ENCODE measurements at places on chromosomes 3 and 15.

DNA sequence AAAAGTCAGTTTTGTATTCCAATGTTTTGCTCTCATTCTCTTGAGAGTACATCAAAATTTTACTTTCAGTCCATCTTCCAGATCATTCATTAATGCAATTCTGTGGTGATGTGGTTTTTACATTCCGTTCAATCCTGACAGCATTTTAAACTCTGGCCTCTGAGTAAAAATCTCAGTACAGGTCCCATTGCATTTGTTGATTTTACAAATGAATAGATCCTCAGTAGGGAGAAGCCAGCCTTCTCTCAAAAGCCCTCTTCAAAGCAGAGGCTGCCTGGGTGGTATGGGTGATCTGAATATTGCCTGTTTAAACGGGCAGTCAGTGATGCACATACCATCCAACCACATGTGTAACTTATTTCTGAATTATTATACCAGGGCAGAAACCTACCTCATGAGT is 72.5 kb upstream of the TSC22D2 start:
- DNase-seq = no peak

DNA sequence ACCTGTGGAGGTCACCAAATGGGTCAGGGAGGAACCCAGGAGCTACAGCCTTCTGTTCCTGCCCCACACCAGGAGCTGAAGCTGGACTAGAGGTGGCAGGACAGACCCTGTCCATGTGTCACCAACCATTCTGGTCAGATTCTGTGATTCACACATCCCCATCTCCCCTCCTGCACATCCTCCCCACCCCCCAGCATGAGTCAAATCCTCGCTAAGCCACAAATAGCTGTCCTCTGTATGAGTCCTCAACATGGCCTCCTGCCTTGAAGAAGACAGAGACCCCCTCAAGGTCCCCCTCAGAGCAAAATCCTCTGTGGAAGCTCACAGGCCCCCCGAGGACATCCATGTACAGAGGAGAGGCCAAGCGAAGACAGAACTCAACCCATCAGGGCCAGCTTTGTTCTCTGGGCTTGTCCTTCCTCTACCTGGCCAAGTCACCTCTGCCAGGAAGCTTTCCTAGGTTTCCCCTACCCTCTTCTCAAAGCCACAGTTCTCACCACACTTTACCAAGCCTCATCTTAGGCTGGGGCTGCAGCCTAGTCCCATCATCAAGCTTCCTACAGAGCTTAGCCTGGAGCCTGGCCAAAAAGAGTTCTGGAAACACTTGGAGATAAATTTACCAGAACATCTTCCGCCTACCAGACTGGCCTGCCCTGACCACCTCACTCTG is 17.1 kb downstream of the CACNA2D2 start:
- DNase-seq = no peak

- DNase-seq = no peak
Observed at GRCh38 chr3:67647390-67647878, 7.0 kb downstream of the SUCLG2 start.

GRCh38 chr3:187361835-187362234 is 6.3 kb upstream of the RTP4 start:
- DNase-seq = no peak

GRCh38 chr3:18544146-18544545 is 119.0 kb upstream of the SATB1 start:
- DNase-seq = no peak

GRCh38 chr15:51926809-51927208 is 44.8 kb downstream of the LEO1 start:
- no peak for DNase-seq

- DNase-seq = no peak
Observed at GRCh38 chr15:69593981-69594966, 141.7 kb downstream of the RPLP1 start.

GRCh38 chr3:71582036-71582611 is 1.4 kb downstream of the FOXP1 start:
- DNase-seq = peak; percentile 57

DNA sequence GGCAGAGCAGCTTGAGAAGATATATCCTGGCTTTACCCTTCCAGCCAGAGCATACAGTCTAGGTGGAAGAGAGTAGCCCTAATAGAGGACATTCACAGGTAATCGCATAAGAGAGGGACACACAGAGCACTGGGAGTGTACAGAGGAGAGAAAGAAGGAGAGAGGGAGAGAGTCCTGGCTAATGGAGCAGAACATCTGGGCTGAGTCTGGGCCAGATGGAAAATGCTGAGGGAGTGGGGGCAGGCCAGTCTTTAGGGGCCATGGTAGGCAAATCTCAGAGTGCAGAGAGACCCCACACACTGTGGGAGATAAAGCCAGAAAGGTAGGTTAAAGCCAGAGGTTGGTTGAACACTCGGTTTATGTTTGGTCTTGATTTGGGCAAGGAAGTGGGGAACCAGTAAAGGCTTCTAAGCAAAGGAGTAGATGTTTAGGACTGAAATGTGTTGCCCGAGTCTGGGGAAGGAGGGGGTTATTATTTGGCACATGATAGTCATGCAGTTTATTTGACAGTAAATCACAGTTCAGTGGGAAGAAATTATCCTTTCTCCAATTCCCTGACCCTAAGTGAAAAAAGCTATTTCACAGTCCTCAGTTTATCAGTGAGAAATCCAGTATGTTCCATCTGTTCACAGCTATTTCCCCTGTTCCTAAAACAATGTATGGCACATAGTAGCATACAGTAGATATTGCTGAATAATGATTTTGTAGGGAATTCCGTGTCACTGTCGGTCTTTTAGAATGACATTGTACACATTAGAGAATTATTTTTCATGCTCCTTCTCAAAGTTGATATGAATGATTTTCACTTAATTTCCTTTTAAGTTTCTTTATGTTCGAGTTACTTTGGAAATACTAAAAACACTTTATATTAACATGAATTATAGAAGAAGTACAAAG is 45.7 kb downstream of the PDHB start:
- no peak for DNase-seq

GRCh38 chr15:80132382-80132781 is 20.4 kb upstream of the FAH start:
- no peak for DNase-seq

- no peak for DNase-seq
Observed at GRCh38 chr3:144501467-144501866, 529.8 kb downstream of the DIPK2A start.

DNA sequence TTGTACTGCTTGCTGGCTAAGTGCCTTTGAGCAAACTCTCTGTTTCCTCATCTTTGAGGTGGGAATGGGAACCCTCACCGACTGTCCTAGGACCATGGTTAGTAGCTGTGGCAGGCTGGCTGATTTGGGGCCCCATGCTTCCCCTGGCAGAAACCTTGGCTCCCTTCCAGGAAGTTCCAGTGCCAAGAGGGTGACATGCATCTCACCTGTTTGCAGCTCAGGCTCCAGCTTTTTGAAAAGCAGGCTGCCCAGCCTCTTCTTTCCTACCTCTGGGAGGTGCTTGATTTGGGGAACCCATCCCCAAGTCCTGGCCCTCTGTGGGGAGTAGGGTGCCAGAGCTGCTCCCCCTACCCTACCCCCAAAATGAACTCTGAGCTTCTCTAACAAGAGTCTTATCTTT is 50.8 kb downstream of the RAB11A start:
- DNase-seq = no peak

- no peak for DNase-seq
Observed at GRCh38 chr15:71411538-71412482, 296.5 kb downstream of the THSD4 start.

- no peak for DNase-seq
Observed at GRCh38 chr15:64162478-64162868, 349 bp downstream of the PPIB start.

GRCh38 chr3:12187448-12188327 is 29.0 kb upstream of the TIMP4 start:
- DNase-seq = no peak

DNA sequence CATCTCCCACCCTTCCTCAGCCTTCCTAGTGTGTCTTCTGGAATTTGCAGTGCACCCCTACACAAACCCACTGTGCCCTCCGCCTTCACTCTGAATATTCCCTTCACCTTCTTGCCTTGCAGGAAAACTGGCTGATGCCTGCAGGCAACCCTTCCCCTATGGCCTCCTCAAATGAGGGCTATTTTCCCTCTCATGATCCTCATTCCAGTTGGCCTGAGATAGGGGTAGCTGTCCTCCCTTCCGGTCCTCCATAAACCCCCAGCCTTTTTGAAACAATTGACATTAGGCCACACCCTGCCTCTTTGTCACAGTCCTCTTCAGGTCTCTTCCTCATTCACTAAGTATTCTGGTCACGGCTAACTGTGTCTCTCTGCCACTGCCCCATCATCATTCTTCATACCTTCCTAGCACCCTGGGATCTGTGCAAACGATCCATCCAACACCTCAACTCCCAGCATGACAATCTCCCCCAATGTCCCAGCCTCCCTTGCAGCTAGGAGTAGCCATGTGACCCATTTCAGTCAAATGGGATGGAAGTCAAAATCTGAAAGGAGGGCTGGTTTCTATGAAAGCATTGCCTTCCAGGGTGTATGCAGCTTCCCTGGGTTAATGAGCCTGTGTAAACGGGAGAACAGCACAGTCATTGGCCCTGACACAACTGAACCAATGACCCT is 8.5 kb upstream of the TICRR start:
- DNase-seq = no peak

GRCh38 chr15:80265021-80265420 is 13.0 kb upstream of the CTXND1 start:
- DNase-seq = no peak

- DNase-seq = no peak
Observed at GRCh38 chr3:120057029-120057428, 37.2 kb downstream of the GSK3B start.

GRCh38 chr15:92797168-92798052 is 102.7 kb upstream of the CHD2 start:
- DNase-seq = peak; percentile 59

GRCh38 chr15:74488776-74489175 is 27.8 kb upstream of the UBL7 start:
- no peak for DNase-seq

DNA sequence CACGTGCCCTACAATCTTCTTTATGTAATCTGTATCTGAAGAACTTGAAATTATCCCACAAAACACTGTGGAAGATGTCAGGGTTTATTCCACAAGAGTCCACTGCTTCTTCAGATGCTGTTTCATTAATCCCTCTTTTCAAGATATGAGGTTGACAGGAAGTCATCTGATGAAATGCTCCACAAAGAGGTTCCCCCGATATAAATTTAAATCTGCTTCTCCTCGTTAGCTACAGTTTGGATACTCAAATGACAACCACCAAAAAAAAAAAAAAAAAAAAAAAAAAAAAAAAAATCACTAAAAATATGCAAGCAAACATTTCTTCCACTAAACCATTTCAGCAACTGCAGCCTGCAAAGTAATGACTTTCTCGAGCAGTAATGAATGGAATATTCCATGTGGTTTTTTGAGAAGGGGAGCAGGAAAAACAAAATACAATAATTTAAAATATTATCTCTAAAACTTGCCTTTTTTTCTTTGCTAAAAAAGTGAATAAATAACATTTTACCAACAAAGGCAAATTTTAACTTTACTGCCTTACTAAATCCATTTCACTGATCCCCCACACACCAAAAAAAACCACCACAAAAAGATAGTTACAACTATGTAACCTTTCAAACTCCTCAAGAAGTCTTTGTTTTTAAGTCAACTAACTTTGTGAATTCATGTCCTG is 37.8 kb downstream of the DLG1 start:
- DNase-seq = no peak

DNA sequence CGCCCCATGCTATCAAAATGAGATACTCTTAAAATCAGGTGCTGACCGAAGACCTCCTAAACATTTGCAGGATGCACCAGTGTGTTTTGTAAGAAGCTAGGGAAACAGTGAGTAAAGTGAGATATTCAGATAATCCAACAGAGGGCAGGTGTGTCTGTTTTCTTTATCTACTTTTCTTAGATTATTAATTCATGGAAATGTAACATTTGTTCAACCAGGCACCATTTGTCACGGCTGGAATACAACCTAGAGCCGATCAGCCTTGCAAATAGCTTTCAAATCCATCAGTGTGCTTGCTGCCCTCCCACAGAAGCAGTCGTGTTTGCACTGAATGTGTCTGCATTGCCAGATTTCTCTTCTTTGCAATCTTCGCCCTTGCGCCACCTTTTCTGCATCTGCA is 201.9 kb upstream of the CHRM5 start:
- no peak for DNase-seq

GRCh38 chr3:188439080-188439479 is 285.1 kb downstream of the LPP start:
- no peak for DNase-seq

DNA sequence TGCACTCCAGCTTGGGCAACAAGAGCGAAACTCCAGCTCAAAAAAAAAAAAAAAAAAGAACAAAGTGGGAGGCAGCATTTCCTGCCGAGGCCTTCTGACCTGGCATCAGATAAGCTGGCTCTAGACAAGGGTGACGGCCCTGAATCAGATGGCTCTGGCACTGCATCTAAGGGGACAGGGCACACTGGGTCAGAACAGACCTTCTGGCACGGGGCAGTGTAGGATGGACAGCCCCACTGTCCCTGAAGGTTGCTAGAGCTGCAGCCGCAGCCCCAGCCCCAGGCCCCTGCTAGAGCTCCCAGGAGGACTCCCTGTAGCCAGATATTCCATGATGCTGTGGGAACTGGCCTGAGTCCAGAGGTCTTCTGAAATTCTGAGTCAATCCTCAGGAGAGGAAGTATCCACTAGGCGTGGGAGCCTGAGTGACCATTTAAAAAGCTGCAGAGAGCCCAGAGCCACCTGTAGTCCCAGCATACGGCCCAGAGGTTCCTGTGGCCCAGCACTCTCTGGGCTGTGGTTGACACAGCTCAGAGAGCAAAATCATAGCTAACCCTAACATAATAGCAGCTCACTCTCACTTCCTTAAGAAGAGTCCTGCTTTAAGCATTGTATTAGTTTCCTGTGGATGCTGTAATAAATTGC is 69.2 kb upstream of the MFGE8 start:
- no peak for DNase-seq

DNA sequence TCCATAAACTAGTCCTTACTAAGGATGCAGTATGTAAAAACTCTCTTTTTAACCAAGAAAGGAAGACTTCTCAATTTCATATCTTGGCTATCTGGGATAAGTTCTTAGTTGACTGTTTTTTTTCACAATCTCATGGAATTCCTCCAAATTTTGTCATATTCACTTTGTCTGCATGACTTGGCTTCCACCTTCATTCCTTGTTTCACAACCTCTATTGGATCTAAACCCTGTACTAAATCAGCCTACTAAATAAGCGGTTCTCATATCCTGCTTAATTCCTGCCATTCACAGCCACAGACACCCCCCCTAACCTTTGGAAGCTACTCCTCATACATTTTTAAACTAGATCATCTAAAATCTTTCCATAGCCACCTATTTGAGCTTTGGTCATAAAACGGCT is 370.6 kb upstream of the NAALADL2 start:
- DNase-seq = no peak

DNA sequence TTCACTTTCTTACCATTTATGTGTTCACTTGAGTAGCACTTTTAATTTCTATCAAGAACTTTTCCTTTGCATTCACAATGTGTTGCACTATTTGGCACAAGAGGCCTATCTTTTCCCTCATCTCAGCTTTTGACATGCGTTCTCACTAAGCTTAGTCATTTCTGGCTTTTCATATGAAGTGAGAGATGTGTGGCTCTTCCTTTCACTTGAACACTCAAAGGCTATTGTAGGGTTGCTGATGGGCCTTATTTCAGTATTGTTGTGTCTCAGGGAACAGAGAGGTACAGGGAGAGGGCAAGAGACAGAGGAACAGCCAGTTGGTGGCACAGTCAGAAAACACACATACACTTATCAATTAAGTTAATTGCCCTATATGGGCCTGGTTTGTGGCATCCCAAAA is 127.4 kb upstream of the MLF1 start:
- DNase-seq = no peak

- no peak for DNase-seq
Observed at GRCh38 chr3:98778852-98779413, 15.8 kb downstream of the ST3GAL6 start.

Measured in HEK293T (cell line).